ENCODE measurements at places on chromosomes 4 and X.
A peak's percentile ranks its signal among the peaks of the same experiment; 100 is the strongest.

DNA sequence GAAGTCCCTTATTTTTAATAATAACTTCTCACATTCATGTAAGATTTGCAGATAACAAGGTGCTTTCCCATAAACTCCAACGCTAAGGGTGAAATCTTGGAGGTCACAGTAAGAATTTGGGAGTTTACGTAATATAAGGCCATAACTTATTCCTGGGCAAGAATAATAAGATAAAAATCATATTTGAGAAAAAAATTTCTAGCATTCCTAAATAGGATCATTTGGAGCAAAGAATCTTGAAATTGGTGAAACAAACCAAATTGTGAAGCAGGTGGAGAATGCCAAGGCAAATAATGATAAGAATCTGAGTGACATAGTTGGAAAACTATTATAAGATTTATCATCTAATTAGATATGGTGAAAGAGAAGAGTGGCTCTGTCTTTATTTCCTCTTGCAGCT lies 50.4 kb upstream of the FGF16 start:
- no peak for DNase-seq

DNA sequence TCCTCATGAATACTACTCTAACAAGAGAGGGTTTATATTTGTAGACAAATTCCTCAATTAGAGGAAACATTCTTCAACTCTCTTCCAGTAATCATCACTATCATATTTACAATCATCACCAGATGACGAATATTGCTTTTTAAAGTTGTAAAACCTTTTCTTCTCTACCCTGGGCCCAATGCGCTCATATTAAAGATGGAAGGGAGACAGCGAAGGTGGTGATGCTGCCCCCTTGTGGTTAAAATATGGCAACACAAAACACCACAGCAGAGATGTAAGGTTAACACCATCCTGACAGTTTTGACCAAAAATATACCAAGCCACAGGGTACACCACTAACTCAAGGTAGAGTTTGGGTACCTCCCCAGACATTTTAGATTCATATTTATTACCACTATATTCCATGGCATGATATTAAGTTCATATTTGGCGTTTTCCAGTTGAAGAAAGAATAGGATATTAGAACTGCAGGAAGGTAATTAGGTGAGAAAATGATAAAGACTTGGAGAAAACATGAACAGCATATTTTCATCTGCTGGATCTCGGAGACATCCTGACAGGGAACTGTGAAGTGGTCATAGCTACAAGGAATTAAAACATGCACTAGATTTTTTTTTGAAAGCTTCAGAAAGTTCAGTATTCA lies 72.8 kb downstream of the SLC9A7 start:
- peak; percentile 58 for DNase-seq

DNA sequence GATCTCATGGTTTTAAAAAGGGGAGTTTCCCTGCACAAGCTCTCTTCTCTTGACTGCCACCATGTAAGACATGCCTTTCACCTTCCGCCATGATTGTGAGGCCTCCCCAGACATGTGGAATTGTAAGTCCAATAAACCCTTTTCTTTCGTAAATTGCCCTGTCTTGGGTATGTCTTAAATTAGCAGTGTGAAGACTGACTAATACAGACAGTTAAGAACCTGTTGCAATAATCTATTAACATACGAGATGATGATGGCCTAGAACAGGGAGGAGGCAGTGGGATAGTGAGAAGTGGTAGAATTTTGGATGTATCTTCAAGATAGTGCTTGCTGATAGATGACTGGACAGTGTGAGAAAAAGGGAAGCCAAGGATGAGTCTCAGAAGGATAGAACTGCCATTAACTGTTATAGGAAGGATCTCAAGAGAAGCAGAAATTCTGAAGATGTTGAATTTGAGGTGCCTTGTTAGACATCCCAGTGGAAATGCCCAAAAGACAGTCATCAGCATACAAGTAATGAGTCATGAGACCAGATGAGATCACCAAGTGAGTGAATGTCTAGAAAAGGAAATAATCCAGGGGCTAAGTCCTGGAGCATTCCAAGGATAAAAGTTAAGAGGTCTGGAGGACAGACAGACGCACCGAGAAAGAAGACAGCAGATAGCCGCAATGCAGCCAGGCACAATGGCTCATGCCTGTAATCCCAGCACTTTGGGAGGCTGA lies 38.8 kb upstream of the UGDH start:
- DNase-seq = peak; percentile 62

- peak; percentile 87 for DNase-seq
Observed at GRCh38 chr4:75745161-75745560, 20.8 kb downstream of the USO1 start.

DNA sequence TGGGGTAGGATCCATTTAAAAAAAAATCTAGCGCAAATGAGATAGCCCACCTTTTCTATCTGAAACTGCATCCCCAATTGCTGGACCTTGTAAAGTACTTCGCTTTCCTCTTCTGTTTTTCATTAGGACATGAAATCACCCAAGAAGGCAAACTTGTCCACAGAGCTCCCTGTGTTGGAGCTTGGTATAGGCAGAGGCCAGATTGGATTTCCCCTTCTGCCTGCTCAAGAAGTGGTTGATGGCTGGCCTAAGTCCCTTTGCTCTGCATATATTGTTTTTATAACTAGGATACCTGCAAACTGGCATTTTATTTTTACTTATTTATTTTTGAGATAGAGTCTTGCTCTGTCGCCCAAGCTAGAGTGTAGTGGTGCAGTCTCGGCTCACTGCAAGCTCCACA lies 28.4 kb downstream of the RNF4 start:
- no peak for DNase-seq

DNA sequence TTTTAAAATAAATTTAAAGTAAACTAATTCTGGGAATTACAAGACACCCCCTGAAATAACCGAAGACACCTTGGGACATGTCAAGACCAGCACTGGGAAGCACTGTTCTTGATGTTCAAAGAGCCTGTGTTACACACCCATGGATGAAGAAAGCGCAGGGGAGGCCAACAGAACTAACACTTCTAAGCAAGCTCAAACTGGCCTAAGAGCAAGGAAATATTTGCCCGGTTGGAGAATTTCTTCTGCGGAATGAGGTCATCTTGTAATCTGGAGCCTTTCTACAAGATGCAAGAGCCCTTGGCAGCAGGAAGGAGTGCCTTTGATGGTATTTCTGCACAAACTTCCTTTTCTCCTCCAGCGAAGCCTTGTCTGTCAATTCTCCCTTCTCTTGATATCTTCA lies 9.3 kb upstream of the EFHC2 start:
- DNase-seq = no peak

DNA sequence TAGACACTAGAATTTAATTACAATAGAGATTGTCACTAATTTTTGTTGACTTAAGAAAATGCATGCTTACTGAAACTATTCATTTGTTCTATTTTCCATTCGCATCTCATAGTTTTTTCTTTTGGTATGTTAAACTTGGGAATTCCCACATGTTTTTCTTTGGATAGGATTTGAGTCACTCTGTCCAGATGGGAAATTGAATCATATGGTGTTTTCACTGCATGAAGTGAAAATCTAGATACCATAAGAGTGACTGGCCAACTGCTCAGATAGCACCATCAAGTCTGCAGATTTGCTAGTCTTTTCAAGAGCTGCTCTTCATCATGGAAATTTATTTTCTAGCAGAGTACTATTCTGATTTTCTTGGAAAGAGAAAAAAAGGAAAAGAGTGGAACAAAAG lies 172.6 kb downstream of the FAM47B start:
- DNase-seq = no peak

DNA sequence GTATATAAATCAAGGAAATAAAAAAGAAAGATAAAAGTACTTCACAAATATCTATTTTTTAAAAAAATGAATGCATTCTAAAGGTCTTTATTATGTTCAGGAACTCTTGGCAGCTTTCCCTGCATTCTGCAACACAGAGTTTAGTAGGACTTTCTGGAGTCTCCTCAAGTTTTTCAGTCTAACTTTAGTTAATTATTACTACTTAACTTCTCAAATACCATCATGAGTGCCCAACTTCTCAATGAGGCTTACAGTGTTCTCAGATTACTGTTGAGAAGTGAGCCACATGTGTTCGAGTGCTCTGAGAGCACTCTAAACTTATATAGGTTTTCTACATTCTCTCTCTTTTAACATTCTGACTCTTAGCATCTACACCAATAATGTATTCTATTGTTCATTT lies 1852.9 kb upstream of the PCDH10 start:
- DNase-seq = no peak

GRCh38 chr4:36218121-36218520 lies 26.2 kb downstream of the ARAP2 start:
- DNase-seq = peak; percentile 39

- no peak for DNase-seq
Observed at GRCh38 chr4:1604706-1605205, 79.4 kb downstream of the FAM53A start.

DNA sequence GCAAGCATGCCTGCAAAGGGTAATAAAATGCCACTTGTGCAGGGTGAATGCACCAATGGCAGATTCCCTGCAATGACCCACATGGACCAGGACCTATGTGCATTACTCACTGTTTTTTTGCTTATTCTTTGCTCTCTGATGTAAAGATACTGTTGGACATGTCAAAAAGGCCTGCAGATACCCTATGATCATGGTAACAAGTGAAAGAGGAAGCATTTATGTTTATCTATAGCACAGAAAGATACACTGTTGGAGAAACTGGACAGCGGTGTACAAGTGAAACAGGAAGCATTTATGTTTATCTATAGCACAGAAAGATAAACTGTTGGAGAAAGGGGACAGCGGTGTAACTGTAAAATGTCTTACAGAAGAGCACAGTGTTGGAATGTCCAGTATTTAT lies 127.5 kb downstream of the PAPSS1 start:
- peak; percentile 7 for DNase-seq

DNA sequence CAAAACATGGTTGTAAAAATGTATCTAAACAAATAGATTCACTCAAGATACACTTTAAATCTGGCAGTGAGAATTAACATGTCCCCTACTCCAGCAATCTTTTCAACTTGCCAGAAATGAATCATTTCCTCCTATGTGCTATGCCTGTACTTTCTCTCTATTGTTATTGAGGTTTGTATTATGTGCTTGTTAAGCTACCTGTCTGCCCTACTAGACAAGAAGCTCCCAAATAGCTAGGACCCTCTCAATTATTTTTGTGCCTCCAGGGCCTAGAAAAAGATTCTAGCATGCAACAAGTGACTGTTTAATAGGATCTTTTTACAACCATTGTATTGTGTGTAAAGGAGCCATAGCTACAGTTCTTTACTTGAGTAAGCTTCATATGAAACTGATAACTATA lies 3.5 kb upstream of the SAP30 start:
- DNase-seq = no peak

- no peak for DNase-seq
Observed at GRCh38 chrX:6718766-6719165, 183.8 kb upstream of the VCX3A start.

- DNase-seq = peak; percentile 68
Observed at GRCh38 chr4:100095729-100096595, 94.3 kb downstream of the DDIT4L start.

GRCh38 chrX:75365243-75365975 lies 91.5 kb downstream of the UPRT start:
- no peak for DNase-seq

- DNase-seq = no peak
Observed at GRCh38 chr4:38017609-38018008, 57.4 kb downstream of the PTTG2 start.

DNA sequence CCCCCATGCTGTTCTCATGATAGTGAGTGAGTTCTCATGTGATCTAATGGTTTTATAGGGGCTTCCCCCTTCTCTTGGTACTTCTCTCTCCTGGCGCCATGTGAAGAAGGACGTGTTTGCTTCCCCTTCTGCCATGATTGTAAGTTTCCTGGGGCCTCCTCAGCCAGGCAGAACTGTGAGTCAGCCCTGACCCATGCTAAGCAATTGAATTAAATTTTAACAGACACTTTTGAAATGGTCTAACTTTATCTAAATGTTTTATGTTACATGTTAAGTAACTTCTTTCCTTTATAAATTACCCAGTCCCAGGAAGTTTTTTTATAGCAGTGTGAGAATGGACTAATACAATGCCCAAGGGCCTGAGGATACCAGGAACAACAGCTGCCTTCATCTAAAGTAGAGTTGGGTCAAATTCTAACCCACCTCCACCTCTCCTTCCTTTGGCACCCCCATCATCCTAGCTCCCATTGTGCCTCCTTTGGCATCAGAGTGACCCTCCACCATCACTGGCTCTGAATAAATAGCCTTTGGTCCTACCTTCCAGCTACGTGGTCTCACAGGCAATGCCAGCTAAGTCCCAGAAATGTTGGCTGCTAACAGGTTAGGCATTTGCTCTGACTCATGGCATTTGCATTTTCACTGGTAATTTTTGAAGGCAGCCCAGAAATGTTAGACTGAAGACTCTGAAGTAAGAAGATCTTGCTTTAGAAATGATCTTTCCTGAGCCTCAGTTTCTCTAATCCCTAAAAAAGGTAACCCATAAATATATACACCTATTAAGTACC lies 182.1 kb downstream of the MOSPD2 start:
- no peak for DNase-seq

DNA sequence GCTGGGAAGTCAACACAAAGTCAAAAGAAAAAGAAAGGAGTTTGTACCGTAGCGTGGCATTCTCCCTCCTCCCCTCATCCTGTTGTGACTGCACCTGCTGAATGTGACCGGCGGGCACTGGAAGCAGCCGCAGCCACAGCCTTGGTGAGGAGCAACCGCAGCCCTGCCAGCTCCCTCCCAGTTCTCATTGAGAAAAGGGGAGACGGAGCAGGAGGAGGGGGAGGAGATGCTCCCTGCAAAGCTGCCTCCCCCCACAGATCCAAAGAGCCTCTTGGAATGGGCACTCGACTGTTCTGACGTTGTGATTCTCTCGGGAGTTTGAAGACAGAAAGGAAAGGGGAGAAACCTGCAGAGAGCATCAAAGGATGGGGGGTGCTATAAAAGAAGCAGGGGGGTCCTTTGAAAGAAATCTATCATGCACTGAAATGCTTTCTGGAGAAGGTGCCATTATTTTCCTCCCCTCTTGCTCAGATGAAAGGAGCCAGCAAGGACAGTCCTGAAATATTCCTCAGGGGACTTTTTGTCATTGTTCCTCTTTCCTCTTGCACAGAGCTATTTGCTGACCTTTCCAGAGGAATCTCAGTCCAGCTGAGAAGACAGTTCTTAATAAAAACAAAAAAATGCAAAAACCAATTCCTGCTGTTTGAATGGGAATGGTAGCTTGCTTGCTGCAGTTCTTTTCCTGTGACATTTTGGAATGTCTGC lies 429.7 kb downstream of the MAPK10 start:
- peak; percentile 20 for DNase-seq

GRCh38 chr4:13174001-13174400 lies 310.1 kb downstream of the RAB28 start:
- no peak for DNase-seq

DNA sequence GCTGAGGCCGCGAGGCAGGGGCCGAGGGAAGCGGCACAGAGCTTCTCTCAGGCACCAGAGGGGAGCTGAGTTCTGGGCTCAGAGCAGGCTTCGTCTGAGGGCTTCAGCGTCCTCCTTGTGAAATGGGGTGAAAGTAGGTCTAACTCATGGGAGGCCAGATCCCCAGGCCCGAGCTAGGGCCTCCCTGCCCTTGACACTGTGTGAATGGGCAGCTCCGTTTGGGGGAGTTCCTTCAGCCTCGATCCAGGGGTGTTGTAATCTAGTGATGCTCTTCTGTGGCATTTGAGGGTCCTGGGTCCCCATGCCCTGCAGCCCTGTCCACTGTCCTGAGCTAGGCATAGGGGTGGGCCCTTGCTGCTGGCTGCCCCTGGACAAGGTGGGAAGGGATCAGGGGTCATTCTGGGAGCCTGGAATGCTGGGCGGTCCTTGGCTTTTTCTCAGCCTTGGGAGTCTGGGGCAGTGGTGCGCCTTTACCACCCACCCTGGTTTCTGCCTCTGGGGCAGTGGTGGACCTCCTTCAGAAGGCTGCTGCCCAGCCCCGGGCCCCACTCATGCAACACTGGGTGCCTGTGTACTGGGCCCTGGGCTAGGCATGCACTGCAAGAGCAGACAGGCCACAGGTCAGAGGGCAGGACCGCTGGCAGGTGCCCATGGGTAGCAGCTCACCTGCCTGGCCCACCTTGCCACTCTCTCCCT lies 4.1 kb downstream of the SH3BP2 start:
- no peak for DNase-seq
